ENCODE measurements at places on chromosomes 3 and 15. TPM values are rescaled to one million over a fixed set of nuclear protein-coding genes. Genes with fewer than 3 reads are reported as not detected.

The CLEC3B gene
- total RNA-seq, result 0.65 TPM

The FAM81A gene
- total RNA-seq, result 0.09 TPM

The IRAK2 gene
- 61.1 TPM for total RNA-seq

The DMXL2 gene
- 12.6 TPM for total RNA-seq

The LRRN1 gene
- total RNA-seq, result not detected

The ASB14 gene
- not detected for total RNA-seq

The SEMA3G gene
- total RNA-seq, result 59.4 TPM

The CNTN6 gene
- total RNA-seq, result not detected
